ENCODE measurements at places on chromosomes 2 and 18.

GRCh38 chr2:99035920-99036319 is 99.9 kb upstream of the CRACDL start:
- DNase-seq, result no peak

DNA sequence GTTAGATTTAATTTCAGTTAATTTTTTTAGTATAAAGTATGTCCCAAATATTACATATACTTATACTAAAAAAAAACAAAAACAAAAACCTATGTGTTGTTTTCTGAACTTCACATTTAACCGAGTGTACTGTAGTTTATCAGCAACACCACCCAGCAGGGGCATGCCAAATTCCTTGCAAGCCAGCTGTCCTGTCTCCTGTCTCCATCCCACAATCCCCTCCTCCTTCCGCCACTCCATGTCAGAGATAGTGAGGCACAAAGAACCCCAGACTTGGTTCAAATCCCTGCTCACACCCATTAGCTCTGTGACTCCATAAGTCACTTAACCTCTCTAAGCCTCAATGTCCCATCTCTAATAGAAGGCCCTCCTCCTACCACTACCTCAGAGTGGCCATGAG is 9.4 kb downstream of the CHST10 start:
- DNase-seq, result no peak

DNA sequence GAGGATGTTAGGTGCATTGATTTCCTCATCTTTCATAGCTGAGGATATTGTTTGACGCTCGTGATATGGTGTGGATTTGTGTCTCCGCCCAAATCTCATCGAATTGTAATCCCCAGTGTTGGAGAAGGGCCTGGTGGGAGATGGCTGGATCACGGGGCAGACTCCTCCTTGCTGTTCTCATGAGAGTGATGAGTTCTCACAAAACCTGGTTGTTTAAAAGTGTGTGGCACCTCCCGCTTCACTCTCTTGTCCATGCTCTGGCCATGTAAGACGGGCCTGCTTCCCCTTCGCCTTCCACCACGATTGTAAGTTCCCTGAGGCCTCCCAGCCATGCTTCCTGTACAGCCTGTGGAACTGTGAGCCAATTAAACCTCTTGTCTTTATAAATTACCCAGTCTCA is 28.4 kb upstream of the GPC1 start:
- DNase-seq, result no peak

GRCh38 chr2:218329826-218330593 is 26.6 kb upstream of the CATIP start:
- DNase-seq, result no peak

- no peak for DNase-seq
Measured at GRCh38 chr2:84757648-84758047, 123.2 kb downstream of the TRABD2A start.

GRCh38 chr2:113890253-113891235 is 655 bp downstream of the ACTR3 start:
- peak; percentile 79 for DNase-seq

GRCh38 chr2:214031566-214031965 is 379.3 kb upstream of the VWC2L start:
- DNase-seq, result no peak

- no peak for DNase-seq
Measured at GRCh38 chr2:38601463-38602135, 1.1 kb downstream of the HNRNPLL start.

DNA sequence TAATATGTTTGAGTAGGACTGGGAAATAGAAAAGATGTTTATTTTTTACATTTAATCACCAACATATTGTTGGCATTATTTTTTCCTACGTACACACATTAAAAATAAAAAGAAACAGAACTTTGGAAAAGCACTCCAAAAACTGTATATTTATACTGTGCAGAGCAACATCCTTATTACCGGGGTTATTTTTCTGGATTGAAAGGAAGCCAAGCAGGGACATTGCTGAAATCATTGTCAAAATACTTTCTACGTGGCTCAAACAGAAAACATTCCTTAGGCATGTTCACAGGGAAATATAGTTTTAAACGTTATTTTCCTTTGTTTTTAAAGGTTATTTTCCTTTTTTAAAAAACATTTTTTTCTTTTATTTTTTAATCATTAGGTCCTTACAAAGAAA is 315.0 kb upstream of the SMIM21 start:
- DNase-seq, result no peak

DNA sequence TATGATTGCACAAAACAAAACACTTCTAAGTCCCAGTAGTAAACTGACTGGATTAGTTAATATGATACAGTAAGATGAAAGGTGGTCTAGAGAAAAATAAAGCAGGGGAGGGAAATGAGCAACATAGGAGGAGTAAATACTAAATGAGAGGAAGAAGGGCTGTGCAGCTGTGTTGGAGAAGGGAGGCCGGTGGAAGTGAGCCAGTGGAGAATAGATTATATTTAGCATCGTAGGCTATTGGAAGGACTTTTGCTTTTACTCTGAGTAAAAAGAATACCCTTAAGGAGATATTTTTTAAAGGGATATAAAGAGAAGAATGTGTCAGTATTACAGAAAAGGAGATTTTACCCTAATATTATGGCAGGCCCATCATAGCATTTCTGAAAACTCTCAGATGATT is 12.7 kb downstream of the WDR75 start:
- DNase-seq, result no peak

GRCh38 chr2:216142540-216142939 is 33.4 kb downstream of the XRCC5 start:
- no peak for DNase-seq

- DNase-seq, result no peak
Measured at GRCh38 chr2:65393743-65394422, 38.5 kb downstream of the SPRED2 start.

GRCh38 chr2:121356058-121356640 is 71.1 kb upstream of the TFCP2L1 start:
- DNase-seq, result peak; percentile 30

- no peak for DNase-seq
Measured at GRCh38 chr2:181563101-181563692, 93.7 kb downstream of the CERKL start.

- DNase-seq, result no peak
Measured at GRCh38 chr2:232880764-232881351, 10.8 kb downstream of the SNORC start.

GRCh38 chr18:77056344-77057005 is 76.1 kb downstream of the MBP start:
- DNase-seq, result no peak

DNA sequence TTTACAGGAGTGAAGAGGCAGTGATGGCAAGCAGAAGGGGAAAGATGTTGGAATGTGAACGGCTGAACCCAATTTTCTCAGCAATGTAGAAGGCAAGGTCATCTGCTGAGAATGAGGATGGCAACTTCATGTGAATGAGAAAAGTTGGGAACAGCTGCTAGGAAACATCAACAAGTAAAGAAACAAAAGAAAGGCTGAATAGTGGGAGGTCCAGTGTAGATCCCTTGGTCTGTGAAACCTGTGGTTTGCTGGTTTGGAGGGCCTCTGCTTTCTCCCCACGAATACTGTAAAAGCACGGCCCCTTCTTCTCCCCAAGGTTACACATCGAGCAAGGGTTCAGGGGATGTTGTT is 27.4 kb downstream of the MARCHF4 start:
- no peak for DNase-seq

- no peak for DNase-seq
Measured at GRCh38 chr2:221943076-221943810, 355.6 kb downstream of the PAX3 start.

- DNase-seq, result no peak
Measured at GRCh38 chr2:168798888-168799410, 3.5 kb upstream of the NOSTRIN start.

- DNase-seq, result no peak
Measured at GRCh38 chr2:15134957-15135356, 426.2 kb downstream of the NBAS start.

GRCh38 chr2:167935803-167936110 is 311.6 kb downstream of the STK39 start:
- no peak for DNase-seq

GRCh38 chr2:133265432-133265949 is 302.8 kb downstream of the NCKAP5 start:
- no peak for DNase-seq
